Omental fat pad (tissue), 4 donors: ENCODE measurements at places on chromosomes 5 and 9. TPM values are rescaled to one million over a fixed set of nuclear protein-coding genes. Genes with fewer than 3 reads are reported as not detected.

RNF183 gene
- not detected for total RNA-seq

F2RL2 gene
- 0.63 TPM for total RNA-seq

PTPN3 gene
- total RNA-seq, result 14.6 TPM

TOR1A gene
- total RNA-seq, result 58.3 TPM

LPCAT1 gene
- 32.5 TPM for total RNA-seq

SLC34A3 gene
- total RNA-seq, result not detected

RANBP3L gene
- 10.6 TPM for total RNA-seq

CYSRT1 gene
- 0.38 TPM for total RNA-seq

IL33 gene
- total RNA-seq, result 37.2 TPM

ELAVL2 gene
- total RNA-seq, result not detected

DPYSL3 gene
- total RNA-seq, result 78.0 TPM

CAVIN4 gene
- total RNA-seq, result 0.32 TPM

CER1 gene
- total RNA-seq, result not detected

TAF11L5 gene
- total RNA-seq, result not detected

JAKMIP2 gene
- total RNA-seq, result 0.96 TPM

PCDHGB2 gene
- 3.7 TPM for total RNA-seq

MVB12B gene
- 14.1 TPM for total RNA-seq

OBP2B gene
- not detected for total RNA-seq

TAF1L gene
- not detected for total RNA-seq

PRLR gene
- total RNA-seq, result 1.3 TPM

REEP5 gene
- total RNA-seq, result 90.1 TPM

SLC36A3 gene
- total RNA-seq, result not detected

GOLPH3 gene
- total RNA-seq, result 75.3 TPM

ARL14EPL gene
- not detected for total RNA-seq

GFI1B gene
- total RNA-seq, result not detected

HNRNPH1 gene
- total RNA-seq, result 554 TPM

ASPN gene
- total RNA-seq, result 14.3 TPM

PCDHGA9 gene
- 8.3 TPM for total RNA-seq

CLIC3 gene
- 6.4 TPM for total RNA-seq

ENDOG gene
- total RNA-seq, result 14.1 TPM

FLT4 gene
- total RNA-seq, result 50.6 TPM

PCDHGA12 gene
- total RNA-seq, result 18.4 TPM

KIF24 gene
- total RNA-seq, result 1.1 TPM

PCDHA12 gene
- 4.9 TPM for total RNA-seq

IFNA21 gene
- total RNA-seq, result not detected

DRD1 gene
- total RNA-seq, result 0.13 TPM

LPAR1 gene
- total RNA-seq, result 93.0 TPM

EDIL3 gene
- 22.4 TPM for total RNA-seq

PLAC8L1 gene
- total RNA-seq, result not detected

SVEP1 gene
- total RNA-seq, result 140 TPM

FUBP3 gene
- total RNA-seq, result 43.4 TPM

C9 gene
- total RNA-seq, result not detected
